HT1080 (cell line): ENCODE measurements at places on chromosomes 2 and 18. TPM values are rescaled to one million over a fixed set of nuclear protein-coding genes. Genes with fewer than 3 reads are reported as not detected.

The RDH14 gene
- 30.2 and 31.8 TPM in 2 replicates for total RNA-seq

The GFPT1 gene
- total RNA-seq = 11.1 and 14.3 TPM in 2 replicates

The FNDC4 gene
- 0.88 and 1.2 TPM in 2 replicates for total RNA-seq

The RGPD3 gene
- total RNA-seq = 0.03 TPM in 2 replicates

DNA sequence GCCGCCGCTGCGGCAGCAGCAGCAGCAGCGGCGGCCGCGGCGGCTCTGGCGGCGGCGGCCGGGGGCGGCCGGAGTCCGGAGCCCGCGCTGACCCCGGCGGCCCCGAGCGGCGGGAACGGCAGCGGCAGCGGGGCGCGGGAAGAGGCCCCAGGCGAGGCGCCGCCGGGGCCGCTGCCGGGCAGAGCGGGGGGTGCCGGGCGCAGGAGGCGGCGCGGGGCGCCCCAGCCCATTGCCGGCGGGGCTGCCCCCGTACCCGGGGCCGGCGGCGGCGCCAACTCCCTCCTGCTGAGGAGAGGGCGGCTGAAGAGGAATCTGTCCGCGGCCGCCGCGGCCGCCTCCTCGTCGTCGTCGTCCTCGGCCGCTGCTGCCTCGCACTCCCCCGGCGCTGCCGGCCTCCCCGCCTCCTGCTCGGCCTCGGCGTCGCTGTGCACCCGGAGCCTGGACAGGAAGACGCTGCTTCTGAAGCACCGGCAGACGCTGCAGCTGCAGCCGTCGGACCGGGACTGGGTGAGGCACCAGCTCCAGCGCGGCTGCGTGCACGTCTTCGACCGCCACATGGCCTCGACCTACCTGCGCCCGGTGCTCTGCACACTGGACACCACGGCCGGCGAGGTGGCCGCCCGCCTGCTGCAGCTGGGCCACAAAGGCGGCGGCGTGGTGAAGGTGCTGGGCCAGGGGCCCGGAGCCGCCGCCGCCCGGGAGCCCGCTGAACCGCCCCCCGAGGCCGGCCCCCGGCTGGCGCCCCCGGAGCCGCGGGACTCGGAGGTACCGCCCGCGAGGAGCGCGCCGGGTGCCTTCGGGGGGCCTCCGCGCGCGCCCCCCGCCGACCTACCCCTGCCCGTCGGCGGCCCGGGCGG lies 646 bp downstream of the PHLPP1 start:
- peak; percentile 53 for DNase-seq

DNA sequence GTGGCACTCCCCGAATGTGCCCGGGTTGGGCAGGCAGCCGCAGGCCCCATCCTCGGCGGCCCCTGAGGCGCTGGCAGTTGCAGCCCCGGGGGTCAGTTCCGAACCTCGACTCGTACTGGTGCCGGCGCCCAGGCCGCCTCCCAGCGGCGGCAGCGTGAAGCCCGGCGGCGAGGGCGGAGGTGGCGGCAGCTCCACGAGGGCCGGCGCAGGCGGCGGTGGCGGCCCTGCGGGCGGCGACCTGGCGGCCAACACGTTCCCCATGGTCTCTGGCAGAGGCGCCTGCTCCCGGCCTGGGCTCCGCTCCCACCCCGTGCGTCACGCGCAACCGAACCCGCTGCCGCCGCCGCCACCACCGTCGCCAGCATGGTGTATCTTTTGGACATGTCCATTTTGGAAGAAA lies 196.3 kb downstream of the CCDC74A start:
- DNase-seq = no peak

- no peak for DNase-seq
Observed at GRCh38 chr2:142323206-142323605, 192.4 kb upstream of the LRP1B start.

- peak; percentile 81 for DNase-seq
Observed at GRCh38 chr18:28176948-28177827, at the start of gene CDH2. Gene CDH2, minus strand, starts transcription at chr18:28177130. Its CDS starts 108 bp downstream, at chr18:28177022.

DNA sequence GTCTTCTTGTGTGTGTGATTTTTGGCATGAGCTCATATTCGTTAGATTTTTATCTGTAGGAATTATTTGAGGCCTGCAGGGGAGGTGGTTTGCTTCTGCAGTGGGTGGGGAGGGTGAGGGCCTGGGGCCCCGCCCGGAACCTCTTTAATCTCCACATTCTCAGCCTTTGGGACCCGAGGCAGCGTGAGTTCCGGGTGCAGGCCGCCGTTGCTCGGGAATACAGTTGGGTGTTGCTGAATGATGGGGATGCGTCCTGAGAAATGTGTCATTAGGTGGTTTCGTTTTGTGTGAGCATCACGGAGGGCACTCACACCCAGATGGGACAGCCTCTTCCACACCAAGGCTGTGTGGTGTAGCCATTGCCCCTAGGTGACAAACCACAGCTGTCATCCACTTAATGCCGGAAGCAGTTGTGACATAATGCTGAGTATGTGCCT lies 13.7 kb upstream of the GAL3ST2 start:
- DNase-seq = no peak

- DNase-seq = peak; percentile 35
Observed at GRCh38 chr2:134773759-134774742, 55.3 kb upstream of the TMEM163 start.

DNA sequence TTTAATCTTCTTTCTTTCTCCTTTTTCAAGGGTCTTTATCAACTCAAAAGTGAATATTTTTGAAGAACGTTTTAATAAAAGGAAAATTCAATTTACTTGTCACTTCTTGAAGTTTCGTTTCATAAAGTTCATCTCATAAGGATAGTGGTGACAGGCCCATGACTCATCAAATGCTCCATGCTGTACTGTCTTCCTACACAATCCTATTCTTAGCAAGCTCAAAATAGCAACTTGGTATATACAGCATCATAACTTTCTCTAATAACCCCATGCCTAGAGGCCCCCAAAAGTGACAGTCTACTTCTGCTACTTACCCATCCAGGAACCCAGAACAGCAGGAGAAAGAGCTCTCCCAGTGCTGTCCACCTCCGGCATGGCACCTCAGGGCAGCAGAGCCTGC lies 7.7 kb downstream of the FBXO15 start:
- DNase-seq = peak; percentile 67

DNA sequence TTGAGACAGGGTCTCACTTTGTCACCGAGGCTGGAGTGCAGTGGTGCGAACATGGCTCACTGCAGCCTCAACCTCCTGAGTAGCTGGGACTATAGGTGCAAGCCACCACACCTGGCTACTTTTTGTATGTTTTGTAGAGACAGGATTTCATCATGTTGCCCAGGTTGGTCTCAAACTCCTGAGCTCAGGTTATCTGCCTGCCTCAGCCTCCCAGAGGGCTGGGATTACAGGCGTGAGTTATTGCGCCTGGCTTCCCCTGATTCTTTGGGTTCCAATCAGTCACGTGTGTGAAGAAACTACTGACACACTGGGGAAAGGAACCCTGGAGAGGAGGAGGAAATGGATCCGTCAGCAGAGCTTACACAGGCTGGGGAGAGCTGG lies 22.3 kb upstream of the RAB10 start:
- DNase-seq = no peak

- DNase-seq = no peak
Observed at GRCh38 chr2:100113990-100114433, 28.4 kb downstream of the AFF3 start.

DNA sequence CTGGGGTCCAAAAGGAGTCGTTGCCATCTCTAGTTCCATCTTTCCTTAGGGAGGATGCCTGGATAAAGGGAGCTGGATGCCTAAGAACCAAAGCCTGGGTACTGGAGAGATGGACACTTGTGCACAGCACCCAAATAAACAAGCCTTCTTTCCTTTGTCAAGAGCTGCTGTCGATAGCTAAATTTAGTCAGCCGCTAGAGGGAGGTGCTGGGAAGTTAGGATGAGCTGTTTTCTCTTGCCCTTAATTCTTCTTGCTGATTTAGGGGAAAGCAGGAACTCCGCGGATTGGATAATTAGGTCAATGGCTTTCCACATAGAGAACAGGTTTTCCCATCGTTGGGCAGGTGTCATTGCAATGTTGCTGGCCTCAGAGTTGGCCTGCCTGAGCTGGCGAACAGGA lies 30.9 kb upstream of the SERPINB12 start:
- DNase-seq = peak; percentile 65

DNA sequence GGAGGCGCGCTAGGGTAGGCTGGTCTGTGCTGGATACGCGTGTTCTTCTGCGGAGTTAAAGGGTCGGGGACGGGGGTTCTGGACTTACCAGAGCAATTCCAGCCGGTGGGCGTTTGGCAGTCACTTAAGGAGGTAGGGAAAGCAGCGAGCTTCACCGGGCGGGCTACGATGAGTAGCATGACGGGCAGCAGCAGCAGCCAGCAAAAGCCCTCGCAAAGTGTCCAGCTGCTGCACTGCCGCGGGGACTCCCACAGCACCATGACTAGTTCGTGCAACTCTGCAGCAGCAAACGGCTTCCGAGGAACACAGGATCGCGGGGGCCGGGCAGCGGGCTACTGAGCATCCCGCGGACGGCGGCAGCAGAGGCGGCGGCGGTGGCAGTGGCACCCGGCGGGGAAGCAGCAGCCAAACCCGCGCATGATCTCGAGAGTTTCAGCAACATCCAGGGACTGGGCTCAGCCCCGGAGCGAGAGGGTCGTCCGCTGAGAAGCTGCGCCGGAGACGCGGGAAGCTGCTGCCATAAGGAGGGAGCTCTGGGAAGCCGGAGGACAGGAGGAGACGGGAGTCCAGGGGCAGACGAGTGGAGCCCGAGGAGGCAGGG lies 368 bp downstream of the TMEFF2 start:
- DNase-seq = no peak

GRCh38 chr18:64099244-64099643 lies 49.6 kb downstream of the LINC00305 start:
- no peak for DNase-seq

- no peak for DNase-seq
Observed at GRCh38 chr2:68009526-68009925, 53.3 kb downstream of the C1D start.

- DNase-seq = no peak
Observed at GRCh38 chr2:34031097-34031496, 432.0 kb upstream of the FAM98A start.

DNA sequence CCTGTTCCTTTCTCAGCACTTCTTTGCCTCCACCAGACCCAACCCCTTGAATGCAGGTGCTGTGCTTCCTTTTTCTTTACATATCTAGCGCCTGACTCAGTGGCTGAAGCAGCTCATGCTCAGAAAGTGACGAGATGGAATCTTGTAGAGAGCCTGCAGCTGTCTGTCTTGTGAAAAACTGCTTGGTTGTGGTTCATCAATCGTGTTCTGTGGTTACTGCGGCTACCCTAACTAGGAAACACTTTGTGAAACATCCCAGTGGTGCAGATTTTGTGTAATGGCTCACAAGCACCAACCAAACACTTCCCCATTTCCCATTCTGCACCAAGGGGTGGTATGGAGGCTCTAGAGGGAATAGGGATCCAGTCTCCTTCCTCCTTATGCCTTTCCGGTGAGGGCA lies 307.2 kb upstream of the MMADHC start:
- DNase-seq = peak; percentile 58

DNA sequence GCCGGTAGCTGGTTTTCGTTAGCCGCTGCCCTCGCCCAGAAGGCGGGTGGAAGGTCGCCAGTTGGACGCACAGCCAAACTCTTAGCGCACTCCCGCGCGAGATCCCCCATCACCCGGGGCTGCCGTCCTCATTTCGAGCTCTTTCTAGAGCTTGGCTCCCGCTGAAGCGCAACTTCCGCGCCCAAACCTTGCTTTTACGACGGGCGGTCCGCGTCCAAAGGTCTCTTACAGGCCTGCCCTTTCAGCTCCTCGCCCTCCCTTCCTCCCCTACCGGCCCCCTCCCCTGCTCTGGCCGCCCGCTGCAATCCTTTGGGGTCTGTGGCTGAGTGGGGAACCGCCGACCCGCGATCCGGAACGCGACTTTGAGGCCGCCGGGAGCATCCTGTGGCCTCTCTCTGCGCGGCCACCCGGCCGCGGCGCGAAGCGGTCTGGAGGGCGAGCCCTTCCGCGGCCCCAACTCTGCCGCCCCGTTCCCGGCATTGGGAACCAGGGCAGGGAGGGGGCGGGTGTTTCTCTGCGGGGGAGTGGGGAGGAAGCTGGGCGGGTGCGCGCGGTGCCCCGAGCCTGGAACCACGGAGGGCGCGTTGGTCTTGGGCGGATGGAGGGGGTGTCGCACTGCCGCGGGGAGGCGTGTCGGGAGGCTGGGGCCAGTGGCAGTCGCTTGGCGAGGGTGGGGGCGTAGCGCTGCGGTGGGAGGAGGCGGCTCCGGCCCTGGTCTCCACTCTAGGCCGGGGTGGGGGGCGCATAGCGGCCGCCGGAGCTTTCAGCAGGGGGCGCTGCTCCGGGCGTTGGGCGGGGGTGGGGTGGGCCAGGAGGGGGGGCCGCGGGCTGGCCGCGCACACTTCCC lies at the start of gene GDF7:
Gene GDF7 (plus strand): TSS at position 841 of the 847 bp plus-strand sequence. CDS start 96 bp downstream, outside the sequence.
- no peak for DNase-seq

GRCh38 chr18:49151482-49151881 lies 200.7 kb upstream of the SMAD7 start:
- DNase-seq = no peak

GRCh38 chr2:204339212-204339715 lies 206.0 kb upstream of the PARD3B start:
- DNase-seq = no peak

GRCh38 chr18:68033466-68033865 lies 516.9 kb upstream of the DSEL start:
- no peak for DNase-seq

DNA sequence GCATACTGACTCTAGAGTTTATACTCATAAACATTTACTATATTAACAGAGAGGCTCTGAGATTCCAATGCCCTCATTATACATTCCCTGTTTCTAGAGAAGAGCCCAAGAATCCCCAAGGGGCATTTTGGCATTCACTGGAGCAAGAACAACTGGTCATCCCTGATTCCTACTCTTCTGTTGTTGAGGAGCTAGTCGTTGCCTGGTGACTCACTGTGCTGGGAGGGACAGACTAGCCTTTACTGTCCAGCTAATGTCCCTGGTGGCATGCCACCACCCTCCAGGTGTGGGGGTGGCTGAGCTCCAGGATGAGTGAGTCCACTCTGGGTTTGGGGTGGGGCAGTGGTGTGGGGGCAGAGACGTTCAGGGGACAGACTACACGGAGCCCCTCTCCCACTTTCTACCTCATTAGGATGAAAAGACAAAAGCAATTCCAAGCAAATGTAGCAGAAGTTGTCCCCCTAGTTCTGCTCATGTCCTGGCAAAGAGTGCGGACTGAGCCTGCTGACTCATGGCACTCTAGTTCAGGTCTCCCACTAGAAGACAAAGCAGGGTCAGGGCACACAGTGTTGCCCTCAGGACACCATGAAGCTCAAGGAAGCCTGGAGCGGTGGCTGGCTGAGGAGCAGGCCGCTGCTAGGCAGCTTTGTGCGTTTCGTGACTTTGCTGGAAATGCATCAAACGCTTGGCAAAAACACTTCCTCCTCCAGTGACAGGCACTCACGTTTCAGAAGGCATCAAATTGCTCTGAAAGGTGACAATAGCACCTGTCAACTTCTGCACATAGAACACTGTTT lies 49.4 kb downstream of the RHOB start:
- DNase-seq = no peak

GRCh38 chr2:23940718-23941620 lies 706 bp downstream of the UBXN2A start:
- DNase-seq = peak; percentile 26

- no peak for DNase-seq
Observed at GRCh38 chr2:236814593-236814992, 245.0 kb downstream of the ACKR3 start.

DNA sequence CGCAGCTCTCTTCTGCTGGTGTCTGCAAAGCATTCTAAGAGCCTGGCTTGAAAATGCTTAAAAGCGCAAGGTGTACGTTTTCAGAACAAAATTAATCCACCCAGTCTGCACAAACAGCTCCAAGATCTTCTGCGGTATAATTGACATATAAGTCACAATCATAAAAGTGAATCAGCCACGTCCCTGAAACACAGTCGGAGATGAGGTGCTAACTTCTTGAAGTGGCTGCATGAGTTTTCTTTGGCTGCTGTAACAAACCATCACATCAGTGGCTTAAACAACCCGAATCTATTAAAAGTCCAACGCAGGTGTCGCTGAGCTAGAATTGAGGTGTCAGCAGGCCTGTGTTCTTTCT lies 32.6 kb downstream of the ARL4C start:
- DNase-seq = no peak

GRCh38 chr18:75812761-75813160 lies 385.3 kb upstream of the SMIM21 start:
- no peak for DNase-seq
